ENCODE measurements at places on chromosomes 4 and X.

GRCh38 chrX:31092476-31092875 lies 20.6 kb upstream of the FTHL17 start:
- DNase-seq = no peak

- DNase-seq = no peak
These were observed 13.7 kb upstream of the DTHD1 start for GRCh38 chr4:36267486-36268268.

DNA sequence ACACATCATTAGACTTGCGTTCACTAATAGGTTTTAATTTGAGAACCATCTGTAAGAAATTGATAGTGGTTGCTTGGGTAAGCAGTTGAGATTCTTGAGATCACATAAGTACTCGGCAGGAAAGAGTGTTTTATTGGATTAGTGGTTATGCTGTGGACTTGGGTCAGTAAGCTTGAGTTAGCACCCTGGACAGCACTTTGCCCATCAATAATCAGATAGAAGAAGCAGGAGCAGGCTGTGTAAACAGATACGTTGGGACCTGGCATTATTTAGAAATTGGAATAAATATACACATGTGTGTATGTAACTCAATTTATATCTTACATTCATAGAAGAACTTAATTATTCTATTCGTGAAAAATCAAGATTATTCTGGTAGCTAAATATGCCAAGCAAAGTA lies 357.5 kb upstream of the SMIM31 start:
- DNase-seq = no peak

- peak; percentile 5 for DNase-seq
These were observed 156.1 kb downstream of the AFAP1 start for GRCh38 chr4:7783541-7783940.

DNA sequence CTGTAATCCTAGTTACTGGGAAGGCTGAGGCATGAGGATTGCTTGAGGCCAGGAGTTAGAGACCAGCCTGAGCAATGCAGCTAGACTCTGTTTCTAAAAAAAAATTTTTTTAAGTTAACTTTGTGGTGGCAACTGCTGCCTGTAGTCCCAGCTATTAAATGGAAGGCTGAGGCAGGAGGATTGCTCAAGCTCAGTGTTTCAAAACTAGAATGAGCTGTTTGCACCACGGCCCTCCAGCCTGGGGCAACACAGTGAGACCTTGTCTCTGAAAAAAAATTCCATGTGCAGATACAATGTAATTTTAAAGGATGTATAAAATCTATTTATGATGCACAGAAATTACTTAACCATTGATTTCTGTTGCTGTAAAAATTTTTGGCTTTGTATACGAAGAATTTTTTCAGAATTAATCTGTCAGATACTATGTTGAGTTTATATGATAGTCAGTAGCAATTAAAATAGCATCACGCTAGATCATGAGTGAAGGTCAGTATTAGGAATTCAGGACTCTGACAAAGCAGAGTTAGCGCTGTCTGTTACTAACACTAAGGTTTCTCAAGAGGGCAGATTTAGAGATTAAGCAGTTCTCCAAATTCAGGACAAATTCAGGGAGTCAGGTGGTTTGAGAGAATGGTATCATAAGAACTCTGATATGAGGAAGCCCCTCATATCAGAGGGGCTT lies 8.3 kb upstream of the AGA start:
- no peak for DNase-seq

GRCh38 chr4:108372681-108373080 lies 203.9 kb upstream of the LEF1 start:
- DNase-seq = no peak

GRCh38 chr4:187467224-187467623 lies 528.3 kb upstream of the ZFP42 start:
- no peak for DNase-seq

- DNase-seq = no peak
These were observed 57.1 kb upstream of the PRDM8 start for GRCh38 chr4:80140194-80140593.

- DNase-seq = no peak
These were observed 185.4 kb downstream of the INPP4B start for GRCh38 chr4:142660728-142661127.

DNA sequence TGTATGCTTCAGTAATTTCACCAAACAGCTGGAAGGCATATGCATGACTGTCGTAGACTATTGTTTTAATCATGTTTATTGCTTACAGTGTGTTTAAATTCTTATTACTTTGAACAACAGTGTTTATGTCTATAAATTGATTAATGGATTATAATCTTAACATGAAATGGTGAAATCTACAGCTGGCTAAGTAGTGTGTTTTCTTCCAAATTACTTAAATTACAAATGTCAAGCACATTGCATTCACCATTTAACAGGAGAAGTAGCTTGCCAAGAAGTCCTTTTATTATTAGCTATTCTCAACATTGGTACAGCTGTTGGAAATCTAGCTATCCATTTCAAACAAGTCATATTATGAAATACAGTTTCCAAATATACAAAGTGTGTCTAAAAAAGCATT lies 849.3 kb upstream of the PCDH10 start:
- no peak for DNase-seq

DNA sequence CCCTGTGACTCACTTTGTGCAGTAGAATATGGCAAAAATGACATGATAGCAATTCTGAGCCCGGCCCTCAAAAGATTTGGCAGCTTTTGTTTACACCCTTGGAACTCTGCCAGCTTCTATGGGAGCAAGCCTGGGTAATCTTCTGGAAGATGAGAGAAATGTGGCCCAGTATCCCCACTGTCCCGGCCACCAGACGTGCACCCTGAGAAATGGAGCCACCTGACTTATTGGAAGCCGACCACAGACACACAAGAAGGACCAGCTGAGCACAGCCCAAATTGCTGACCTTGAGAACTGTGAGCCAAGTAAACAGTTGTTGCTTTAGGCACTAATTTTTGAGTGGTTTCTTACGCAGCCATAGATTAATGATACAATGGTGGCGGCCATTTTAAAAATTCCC lies 197.0 kb downstream of the STIM2 start:
- no peak for DNase-seq

DNA sequence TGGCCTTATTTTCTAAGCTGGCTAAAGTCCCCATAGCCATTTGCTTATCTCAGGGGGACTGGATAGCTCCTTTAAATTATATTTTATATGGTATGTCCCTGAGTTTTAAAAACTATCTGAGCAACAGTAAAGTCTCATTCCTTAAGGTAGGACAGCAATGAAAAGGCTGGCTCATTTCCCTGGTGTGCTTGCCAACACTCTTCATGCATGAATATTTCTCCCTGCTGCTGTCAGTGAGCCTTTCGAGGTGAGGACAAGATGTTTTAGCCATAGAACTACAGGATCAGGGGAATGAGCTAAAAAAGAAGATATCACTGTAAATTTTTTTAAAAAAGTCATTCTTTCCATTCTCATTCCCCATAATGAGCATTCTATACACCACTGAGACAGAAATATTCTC lies 427.3 kb upstream of the FAM241A start:
- DNase-seq = no peak

GRCh38 chr4:27360790-27361267 lies 500.2 kb downstream of the STIM2 start:
- no peak for DNase-seq

DNA sequence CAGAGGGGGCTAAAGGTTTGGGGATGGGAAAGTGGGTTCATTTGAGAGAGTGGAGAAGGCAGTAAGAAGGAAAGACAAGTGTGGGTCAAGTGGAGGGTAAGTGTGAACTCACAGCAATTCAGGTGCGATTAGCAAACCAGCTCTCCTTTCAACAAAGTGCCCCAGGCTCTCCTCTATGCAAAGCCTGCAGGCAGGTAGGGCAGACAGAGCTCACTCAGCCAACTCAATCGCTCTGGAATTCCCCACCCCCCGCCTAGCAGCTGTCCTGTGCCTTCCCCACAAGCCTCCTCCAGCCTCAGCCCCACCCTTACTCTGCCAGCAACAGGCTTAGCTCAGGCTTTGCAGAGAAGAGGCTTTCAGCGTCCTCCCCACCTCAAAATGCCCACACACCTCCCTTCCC lies 14.8 kb upstream of the MAMLD1 start:
- DNase-seq = no peak

DNA sequence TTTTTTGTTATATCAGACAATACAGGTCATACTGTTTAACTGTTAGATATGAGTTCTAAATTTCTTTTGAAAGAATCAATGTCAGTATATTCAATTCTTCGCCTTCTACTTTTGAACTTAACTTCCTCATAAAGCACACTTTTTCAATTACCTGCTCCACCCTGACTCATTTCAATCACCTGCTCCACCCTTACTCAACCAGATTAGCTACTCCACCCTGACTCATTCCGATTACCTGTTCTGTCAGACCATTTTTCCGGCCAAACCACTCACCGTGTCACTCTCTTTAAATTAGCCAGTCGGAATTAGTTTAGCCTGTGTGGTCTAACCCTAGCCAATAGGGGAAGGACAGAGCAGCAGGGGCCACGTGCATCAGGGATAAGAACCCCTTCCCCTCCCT lies 751.8 kb upstream of the POU3F4 start:
- no peak for DNase-seq

GRCh38 chrX:12269484-12269883 lies 131.2 kb downstream of the FRMPD4 start:
- no peak for DNase-seq

DNA sequence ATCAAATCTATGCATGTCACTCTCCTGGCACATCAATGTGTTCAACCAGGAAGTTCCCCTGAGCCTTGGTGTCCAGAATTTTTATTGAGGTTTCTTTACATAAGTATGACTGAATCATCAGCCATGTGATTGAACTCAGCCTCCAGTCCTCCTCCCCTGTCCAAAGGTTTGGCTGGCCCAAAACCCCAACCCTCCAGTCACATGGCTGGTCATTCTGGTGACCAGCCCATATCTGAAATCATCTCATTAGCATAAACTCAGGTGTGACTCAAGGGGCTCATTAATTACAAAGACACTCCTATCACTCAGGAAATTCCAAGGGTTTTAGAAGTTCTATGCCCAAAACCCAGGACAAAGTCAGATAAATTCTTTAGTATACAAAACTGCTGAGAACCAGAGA lies 20.6 kb upstream of the SUPT20HL2 start:
- DNase-seq = no peak

GRCh38 chr4:8254076-8254475 lies 15.5 kb upstream of the HTRA3 start:
- peak; percentile 77 for DNase-seq

DNA sequence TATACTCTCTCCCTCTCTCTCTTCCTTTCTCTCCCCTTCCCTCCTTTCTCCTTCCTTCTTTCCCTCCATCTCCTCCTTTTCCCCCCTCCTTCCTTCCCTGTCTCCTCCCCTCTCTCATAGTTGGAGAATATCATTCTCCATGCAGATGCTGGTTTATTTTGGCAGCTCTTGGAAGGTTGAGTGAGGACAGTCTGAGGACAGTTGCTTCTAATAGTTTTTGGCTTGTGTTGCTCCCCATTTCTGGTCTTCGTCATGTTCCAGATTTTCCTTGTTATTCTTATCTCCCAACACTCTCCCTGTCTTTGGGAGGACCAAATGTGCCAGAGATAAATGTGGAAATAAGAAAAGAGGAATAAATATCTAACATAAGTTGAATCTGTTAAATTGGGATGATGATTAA lies 263.0 kb downstream of the FRMPD4 start:
- DNase-seq = no peak

- DNase-seq = no peak
These were observed 27.7 kb downstream of the DCUN1D4 start for GRCh38 chr4:51870441-51871188.

GRCh38 chrX:275476-275966 lies 5.7 kb upstream of the PLCXD1 start:
- DNase-seq = no peak

GRCh38 chrX:52865343-52865998 lies 2.4 kb downstream of the XAGE3 start:
- no peak for DNase-seq

DNA sequence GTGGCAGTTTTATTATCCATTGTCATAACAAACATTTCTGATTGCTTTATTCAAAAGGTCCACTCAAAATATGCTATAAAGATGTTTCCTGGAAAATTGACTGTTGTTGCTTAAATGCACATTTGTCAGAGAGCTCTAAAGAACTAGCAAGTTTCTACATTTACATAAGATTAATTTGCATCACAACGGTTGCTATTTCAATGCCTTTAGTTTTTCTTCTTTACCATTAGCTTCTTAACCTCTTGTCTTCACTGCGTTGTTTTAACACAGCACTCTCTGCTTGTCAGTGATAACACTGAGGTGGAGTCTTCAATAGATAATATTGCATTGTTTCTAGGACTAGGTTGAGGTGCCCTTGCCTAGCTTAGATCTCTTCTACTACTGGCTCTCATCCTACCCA lies 76.7 kb upstream of the GALNT7 start:
- no peak for DNase-seq

GRCh38 chr4:87531621-87532020 lies 2.4 kb upstream of the SPARCL1 start:
- no peak for DNase-seq

GRCh38 chrX:102515975-102516941 lies at the start of gene TMSB15A:
TMSB15A (minus strand) TSS chrX:102516739.
- DNase-seq = peak; percentile 51

- DNase-seq = no peak
These were observed 23.2 kb downstream of the NDNF start for GRCh38 chr4:121049072-121049599.

GRCh38 chr4:183130328-183131155 lies 31.5 kb downstream of the WWC2 start:
- peak; percentile 60 for DNase-seq

DNA sequence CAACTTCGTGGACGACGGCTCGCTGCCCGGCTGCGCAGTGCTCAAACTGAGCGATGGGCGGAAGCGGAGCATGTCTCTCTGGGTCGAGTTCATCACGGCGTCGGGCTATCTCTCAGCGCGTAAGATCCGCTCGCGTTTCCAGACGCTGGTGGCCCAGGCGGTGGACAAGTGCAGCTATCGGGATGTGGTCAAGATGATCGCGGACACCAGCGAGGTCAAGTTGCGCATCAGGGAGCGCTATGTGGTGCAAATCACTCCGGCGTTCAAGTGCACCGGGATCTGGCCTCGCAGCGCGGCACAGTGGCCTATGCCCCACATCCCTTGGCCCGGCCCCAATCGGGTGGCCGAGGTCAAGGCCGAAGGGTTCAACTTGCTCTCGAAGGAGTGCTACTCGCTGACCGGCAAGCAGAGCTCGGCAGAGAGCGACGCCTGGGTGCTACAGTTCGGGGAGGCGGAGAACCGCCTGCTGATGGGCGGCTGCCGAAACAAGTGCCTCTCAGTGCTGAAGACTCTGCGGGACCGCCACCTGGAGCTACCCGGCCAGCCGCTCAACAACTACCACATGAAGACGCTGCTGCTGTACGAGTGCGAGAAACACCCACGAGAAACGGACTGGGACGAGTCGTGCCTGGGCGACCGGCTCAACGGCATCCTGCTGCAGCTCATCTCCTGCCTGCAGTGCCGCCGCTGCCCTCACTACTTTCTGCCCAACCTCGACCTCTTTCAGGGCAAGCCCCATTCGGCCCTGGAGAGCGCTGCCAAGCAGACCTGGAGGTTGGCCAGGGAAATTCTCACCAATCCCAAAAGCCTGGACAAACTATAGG lies 1.5 kb downstream of the MAB21L2 start:
- DNase-seq = no peak

GRCh38 chr4:2080429-2081300 lies 21.5 kb downstream of the NAT8L start:
- no peak for DNase-seq

GRCh38 chrX:50697691-50698090 lies 116.3 kb downstream of the SHROOM4 start:
- DNase-seq = no peak
